ENCODE measurements at places on chromosomes 5 and 9.

GRCh38 chr9:114546851-114547250, 40.7 kb upstream of the ATP6V1G1 start:
- DNase-seq: no peak

GRCh38 chr5:36573438-36573837, 33.0 kb upstream of the SLC1A3 start:
- no peak for DNase-seq

- no peak for DNase-seq
Measured at GRCh38 chr5:92613546-92613945, 967.5 kb downstream of the NR2F1-AS1 start.

GRCh38 chr5:132475987-132476875, 14.3 kb downstream of the IRF1 start:
- DNase-seq: no peak

DNA sequence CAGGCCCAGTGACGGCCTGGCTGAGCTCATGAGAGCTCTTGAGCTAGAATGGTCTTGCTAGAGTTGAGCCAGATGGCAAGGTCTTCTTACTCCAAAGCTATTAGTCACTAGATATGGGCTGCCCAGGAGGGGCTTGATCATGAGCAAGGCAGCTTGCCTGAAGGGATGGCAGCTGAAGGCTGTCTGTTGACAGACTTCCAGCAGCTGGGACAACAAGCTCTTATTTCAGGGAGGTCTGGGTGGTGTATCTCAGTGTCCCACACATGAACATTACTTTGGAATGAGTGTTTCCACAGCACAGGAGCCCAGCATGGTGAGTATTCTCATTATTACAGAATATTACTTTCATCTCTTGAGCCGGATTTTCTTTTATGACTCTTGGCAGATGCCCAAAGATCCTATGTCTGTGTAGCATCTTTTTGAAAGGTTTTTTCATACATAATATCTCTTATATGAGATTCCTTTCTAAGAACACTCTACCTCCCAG, 414.1 kb downstream of the ARHGEF28 start:
- DNase-seq: no peak

DNA sequence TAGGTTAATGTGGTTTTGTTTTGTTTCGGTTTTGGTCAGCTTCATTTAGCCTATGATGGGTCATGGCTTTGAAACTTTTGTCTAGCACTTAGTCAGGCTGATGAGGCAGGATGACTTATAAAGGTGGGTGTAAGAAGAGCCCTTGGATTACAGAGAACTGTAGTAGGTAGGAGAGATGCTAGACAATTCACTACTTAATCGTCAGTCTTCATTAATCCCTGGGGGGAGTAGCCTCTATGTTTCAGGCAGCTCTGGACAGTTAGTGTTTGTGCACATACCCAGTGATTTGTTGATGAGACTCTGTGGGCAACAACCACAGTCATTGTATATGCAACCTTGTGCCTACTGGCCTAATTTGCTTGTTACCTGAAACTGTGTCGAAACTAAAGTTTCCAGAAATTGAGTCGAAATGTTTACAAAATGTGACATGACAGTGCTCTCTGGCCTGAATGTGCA, 113.3 kb downstream of the MTREX start:
- DNase-seq: no peak

- no peak for DNase-seq
Measured at GRCh38 chr5:156312897-156313694, 13.9 kb upstream of the SGCD start.

DNA sequence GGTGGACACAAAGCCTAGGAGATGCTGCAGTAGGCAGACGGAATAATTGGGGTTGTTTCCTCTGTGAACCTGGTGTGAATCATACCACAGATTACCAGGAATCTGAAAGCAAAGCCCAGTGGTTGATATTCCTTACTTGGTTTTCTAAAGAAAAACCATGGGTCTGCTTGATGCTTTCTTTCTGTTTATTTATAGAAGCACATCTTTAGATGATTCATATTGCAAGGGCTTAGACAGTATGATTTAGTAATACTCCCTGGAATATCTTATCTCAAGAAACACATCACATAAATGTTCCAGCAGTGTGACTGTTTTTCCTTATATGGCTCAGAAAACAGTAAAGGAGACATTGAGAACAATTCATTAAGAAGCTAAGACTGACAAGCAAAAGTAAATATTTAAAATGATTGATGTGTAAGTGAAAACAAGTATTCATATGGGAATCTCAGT, 623.3 kb downstream of the RAB3C start:
- no peak for DNase-seq

GRCh38 chr5:167029488-167029887, 1262.0 kb upstream of the WWC1 start:
- no peak for DNase-seq

DNA sequence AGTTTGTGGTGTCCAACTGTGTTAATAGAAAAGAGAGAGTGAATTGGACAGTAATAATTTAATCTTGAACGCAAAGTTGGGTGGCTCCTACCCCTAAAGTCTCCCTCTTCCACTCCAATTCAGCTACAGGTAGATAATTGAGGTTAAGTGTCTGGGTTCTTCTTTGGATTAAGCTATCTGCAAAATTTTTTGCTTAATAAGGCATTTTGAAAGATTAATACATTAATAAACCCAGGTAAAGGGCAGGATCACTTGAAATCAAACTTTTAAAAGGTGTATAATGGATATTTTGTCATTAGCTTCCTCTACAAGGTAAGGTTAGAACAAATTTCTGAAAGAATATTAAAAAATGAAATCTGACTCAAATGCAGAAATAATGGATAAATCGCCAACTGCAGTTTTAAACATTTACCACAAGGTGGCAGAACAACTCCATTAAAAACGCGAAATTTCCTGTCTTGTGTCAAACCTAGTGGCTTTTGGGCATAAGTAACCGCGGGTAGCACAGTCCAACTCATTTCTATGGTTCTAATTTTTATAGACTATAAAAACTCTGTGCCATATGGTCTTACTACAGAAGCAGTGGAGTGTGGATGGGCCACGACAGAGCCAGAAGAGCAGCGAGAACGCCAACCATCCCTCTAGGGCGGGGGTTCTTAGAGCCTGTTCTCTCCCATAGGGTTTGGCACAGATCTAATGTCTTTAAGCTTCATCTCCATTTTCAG, 276.5 kb downstream of the ARHGEF28 start:
- no peak for DNase-seq

DNA sequence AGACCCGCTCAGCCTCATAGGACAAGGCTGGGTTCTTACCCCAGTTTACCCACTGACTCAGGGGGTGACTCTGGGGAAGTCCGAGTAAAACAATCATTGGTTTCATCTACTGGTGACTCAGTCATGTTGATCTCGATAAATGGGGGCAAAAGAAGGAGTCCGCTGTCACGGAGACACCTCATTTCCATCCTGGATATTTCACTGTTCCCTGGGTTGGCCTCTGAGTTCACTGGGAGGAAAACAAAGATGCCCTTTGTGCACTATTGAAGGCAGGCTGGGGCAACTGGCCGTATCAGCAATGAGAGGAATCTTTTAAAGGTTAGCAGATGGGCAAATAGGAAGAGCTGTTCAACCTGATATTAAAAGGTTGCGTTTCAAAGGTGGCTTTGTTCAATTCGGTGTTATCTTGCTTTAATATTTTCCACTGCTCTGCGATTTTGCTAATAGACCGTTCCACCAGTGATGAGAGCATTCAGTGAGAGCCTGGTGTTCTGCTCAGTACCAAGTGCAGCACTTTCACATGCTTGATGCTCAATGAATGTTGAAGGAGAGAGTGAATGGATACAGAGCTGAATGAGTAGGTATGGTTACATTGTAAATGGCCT, 110.2 kb upstream of the EGFLAM start:
- no peak for DNase-seq

GRCh38 chr9:34887841-34888240, 70.2 kb upstream of the PHF24 start:
- no peak for DNase-seq

DNA sequence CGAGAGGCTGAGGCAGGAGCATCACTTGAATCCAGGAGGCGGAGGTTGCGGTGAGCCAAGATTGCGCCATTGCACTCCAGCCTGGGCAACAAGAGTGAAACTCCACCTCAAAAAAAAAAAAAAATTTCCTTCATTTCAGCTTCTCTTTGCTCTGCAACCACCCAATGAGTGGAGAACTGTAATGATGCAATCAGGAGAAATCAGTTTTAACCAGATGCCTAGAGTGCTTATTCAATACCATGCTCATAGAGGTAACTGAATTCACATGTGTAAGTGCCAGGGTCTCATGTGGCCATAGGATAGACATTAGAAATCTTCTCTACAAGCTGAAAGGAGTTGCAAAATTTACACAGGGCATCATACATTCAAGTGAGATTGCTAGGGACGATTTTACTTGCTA, 70.6 kb downstream of the HMHB1 start:
- DNase-seq: no peak

DNA sequence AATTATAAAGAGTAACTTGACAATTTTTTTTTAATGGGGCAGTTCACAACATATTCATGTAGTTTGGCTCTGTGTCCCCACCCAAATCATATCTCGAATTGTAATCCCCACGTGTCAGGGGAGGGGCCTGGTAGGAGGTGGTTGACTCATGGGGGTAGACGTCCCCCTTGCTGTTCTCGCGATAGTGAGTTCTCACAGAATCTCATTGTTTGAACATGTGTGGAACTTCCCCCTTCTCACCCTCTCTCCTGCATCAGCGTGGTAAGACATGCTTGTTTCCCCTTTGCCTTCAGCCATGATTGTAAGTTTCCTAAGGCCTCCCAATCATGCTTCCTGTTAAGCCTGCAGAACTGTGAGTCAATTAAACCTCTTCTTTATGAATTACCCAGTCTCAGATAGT, 40.7 kb downstream of the FBXW11 start:
- no peak for DNase-seq

DNA sequence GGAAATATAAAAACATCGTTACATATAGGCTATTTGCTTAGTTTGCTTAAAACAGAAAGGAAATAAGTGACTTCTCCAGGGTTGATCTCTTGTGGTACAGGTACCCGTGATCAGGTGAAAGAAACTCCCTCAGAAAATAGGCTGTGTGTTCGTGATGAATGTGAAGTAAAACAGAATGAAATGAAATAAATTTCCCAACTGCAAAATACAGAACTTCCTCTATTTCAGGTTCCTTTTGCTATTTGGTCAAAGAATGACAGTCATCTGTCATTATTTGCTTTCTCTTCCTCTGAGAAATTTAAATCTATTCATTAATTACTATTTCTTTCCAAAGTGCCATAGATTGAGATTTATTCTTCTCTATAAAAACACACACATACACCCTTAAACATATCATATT, 408.1 kb downstream of the FAM170A start:
- DNase-seq: no peak

DNA sequence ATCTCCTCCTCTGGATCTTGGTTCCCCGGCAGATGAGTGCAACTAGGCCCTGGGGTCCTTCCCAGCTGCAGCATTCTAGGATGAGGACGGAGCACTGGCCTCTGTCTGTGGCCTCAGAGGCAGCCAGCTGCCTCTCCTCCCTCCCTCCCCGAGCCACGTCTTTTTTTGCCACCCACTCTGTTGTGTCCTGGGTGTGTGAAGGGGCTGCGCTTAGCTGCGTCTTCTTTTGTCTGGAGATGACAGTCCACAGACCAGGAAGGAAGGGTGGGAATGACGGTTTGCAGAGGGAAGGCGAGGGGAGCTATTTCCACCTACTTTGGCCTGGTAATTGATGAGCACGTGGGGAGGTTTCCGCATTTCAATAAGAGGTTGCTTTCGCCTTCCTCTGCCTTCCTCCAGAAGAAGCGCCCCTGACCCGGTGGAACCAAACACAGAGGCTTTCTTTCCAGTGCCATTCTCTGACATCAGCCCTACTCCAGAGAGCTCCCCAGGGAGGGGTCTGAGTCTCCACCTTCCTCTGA, 34.5 kb upstream of the GABRP start:
- DNase-seq: no peak

DNA sequence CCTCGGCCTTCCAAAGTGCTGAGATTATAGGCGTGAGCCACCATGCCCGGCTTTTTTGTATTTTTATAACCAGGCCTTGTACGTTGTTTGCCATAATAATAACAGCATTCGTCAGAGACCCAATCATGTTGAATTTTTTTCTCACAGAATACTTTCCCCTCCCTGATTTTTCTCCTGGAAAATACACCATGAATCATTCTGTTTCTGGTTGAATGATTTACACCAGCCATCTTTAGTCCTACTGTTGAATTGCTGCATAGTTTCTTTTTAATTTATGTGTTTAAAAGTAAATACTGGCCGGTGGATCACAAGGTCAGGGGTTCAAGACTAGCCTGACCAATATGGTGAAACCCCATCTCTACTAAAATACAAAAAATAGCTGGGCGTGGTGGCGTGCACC, 3.5 kb downstream of the CNOT8 start:
- DNase-seq: no peak

GRCh38 chr9:90002397-90003271, 397.8 kb downstream of the GADD45G start:
- no peak for DNase-seq

DNA sequence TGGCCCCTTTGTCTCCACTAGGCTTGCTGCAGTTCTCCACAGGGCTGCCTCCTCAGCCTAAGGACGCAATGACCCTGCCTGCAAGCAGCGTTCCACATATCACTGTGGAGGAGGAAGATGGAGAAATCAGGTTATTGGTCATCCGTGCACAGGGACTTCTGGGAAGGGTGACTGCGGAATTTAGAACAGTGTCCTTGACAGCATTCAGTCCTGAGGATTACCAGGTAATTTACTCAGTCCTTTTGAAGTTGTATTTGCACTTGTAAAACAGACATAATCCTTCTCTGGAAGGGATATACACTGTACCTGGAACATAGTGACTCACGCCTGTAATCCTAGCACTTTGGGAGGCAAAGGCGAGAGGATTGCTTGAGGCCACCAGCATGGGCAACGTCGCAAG, 116.6 kb downstream of the ADGRV1 start:
- DNase-seq: no peak

DNA sequence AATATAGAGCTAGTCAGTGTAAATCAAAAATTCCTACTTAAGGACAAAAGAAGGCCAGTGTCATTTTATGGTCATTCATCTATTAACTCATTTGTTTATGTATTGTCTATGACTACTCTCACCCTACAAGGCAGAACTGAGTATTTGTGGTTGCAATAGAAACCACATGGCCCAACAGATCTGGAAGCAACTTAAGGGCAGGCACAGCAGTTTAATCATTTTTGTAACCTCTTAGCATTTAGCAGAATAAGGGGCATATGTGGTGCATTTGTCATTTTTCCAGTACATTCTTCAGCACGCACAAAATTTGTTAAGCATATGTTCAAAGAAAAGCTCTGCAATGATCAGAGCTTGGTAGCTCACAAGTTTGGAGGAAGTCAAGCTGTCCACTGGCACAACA, 1.1 kb downstream of the FKBP15 start:
- no peak for DNase-seq
